HCEC 1CT (cell line): ENCODE measurements at places on chromosomes 4 and X.

DNA sequence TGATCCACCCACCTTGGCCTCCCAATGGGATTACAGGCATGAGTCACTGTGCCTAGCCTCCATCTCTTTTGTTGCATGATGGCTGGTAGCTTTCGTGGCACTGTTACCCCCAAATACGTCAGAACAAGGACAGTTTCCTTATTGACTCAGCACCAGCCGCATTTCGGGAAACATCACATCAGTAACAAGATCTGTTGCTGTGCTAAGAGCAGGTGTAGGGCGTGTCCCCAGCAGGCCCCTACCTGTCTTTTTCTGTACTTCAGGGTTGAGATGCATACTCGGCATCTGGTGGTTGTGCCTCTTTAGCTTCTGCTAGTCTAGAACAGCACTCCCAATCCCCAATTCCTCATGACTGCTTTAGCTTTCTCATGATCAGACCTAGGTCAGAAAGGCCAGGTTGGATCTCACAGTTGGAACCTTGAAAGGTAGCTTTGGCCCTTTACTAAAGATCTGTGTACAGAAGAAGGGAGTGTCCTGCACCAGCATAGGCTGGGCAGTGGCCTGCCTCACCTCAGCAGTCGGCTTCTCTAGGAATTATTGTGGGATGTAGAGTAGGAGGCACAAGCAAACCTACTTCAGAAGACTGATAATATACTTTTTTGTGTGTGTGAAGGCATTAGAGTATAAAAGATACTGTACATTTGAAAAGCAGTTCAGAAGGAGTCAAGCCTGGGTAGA, 36.8 kb downstream of the NSD2 start:
- no peak for DNase-seq

DNA sequence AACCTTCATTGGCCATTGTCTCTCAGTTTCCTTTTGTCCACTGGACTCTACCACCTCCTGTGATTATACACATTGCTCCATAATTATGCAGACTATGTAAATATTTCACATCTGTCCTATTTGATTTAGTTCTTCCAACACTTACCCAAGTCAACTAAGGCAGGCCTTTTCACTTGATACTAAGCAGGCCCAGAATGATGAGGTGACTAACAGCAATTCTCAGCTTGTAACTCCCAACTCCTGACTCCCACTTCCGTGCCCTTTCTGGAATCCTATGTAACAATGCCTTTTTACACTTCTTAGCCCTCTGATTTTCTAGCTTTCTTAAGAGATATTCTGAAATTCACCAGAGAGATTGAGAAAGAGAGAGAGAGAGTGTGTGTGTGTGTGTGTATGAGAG, 6.6 kb downstream of the PAK3 start:
- no peak for DNase-seq

- DNase-seq, result peak; percentile 64
These were observed 19.2 kb downstream of the PNMA6E start for GRCh38 chrX:153381684-153382532.

DNA sequence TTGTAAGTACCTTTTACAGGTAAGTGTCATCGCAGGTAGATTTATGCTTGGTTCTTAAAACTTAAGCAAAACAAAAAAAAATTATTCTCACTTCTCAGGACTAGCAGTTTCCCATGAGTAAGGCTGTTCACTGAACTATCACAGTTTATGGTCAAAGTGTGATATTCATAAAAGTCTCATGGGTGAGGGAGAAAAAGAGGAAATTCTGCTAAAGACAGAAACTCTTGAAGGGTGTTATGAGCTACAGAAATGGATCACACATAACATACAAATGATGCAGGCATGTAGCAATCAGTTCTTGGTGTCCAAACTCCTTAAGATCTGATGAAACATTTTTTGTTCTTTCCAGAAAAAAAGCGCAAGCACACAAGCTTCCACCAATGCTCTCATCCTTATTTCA, 8.5 kb downstream of the RAB9A start:
- DNase-seq, result no peak

DNA sequence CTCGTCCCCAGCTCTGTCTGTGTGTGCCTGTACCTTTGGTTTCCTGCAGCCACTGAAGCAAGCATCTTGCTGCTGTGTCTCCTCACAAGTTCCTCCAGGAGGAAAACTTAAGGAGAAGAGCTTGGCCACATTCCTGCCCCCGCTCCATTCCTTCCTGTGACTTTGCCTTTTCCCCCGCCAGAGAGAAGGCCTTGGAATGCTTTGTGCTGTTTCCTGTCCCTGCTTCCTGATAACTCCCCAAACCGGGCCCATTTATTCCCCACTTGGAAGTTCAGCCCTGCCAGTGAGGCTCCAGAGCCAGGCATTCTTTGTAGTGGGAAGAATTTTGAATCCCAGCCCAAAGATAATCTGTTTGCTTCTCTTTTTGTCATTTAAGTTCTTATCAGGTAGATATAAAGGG, 33.1 kb downstream of the SMIM10L2A start:
- DNase-seq, result no peak

DNA sequence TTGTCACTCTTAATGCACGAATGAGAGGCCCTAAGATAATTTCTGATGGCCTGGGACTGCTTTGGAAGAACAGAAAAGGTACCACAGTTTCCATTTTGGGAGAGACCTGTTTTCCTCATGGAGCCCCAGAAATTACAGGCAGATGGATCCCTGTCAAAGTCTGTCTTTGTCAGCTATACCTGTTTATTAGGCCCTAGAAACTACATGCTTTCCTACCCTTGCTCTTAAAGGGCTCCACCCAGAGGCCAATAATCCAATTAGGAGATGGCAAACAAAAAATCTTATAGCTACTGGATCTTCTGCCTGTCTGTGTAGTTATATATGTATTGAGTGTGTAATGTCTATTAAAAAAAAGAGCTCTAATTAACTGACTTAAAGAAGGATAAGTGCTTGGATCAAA, 141.3 kb downstream of the NR3C2 start:
- no peak for DNase-seq

- DNase-seq, result no peak
These were observed 417.5 kb upstream of the ARX start for GRCh38 chrX:25433307-25433706.

- DNase-seq, result peak; percentile 26
These were observed 24.9 kb upstream of the RNF150 start for GRCh38 chr4:141158219-141158618.

DNA sequence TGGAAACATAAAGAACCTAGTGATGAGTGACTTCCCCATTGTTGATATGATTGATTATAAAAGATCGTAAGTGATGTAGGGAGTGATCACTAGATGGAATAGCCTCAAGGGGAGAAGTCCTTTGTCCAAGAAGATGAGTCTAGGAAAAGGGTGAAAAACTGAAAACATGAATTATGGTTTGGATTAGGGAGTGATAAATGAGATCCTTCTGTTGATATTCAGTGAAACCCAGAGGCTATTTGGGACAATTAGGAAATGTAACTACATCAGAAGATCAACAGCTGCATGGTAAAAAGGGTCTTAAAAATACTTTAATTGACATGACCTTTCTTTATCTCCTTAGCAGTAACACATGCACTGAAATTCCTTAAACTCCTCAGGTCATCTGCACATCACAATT, 124.0 kb upstream of the UNC5C start:
- no peak for DNase-seq

DNA sequence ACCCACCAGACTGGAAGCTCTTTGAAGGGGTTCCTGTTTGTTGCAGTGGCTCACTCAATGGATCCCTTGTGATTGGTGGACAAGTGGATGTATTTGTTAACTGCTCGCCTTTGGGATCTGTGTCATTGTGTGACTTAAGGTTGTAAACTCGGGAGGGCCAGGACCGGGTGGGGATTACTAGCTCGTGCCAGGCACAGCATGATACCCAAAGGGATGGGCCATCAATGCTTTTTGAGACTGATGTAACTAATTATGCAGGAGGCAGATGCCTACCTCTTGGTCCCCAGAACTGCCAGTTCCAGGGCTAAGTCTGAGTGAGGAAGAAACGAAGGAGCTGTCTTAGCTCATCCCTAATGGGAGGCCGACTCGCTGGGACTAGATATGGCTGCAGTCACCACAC, 27.7 kb downstream of the UTP14A start:
- DNase-seq, result no peak
